ENCODE measurements at places on chromosomes 7 and 10.
A peak's percentile ranks its signal among the peaks of the same experiment; 100 is the strongest.

- H3K36me3 ChIP-seq: peaks cover 23% of the 10 kb centered on the region
- H3K4me1 ChIP-seq: no peaks in the 10 kb centered on the region
Observed at GRCh38 chr10:68492118-68492517, 20.3 kb upstream of the DNA2 start.

DNA sequence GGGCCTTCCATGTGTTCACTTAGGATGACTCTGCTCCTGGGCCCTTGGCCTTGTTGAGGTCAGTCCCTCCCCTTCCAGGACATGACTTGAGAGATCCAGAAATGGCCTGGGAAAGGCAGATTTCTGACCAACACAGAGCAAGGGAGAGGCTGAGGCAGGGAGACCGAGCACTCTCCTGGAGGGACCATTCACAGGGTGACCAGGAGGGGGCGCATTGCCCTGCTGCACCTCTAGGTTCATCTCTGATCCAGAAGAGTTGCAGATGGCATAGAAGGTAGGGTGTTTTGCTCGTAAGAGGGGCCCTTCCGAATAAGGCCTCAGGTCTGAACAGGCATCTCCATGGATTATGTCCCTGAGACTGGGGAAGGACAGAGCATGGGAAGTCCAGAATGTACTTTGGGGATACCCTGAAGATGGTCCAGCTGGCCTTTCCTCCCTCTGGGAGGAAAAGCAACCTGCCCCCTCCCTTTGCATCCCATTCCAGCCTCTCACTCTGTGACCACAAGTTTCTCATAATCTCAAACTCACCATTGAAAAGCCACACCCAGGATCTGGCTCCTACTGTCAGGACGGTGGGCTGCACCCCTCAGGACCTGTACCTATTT is 6.6 kb downstream of the DMBT1 start:
- no peak overlapping the region for H3K4me3 ChIP-seq
- no peaks in the 10 kb centered on the region for H3K4me1 ChIP-seq
- H3K36me3 ChIP-seq: no peaks in the 10 kb centered on the region
- H3K27me3 ChIP-seq: peaks cover 31% of the 10 kb centered on the region

GRCh38 chr7:131007439-131008330 is 273.7 kb upstream of the KLF14 start:
- peaks cover 73% of the 10 kb centered on the region for H3K4me1 ChIP-seq
- H3K27me3 ChIP-seq: no peaks in the 10 kb centered on the region
- H3K36me3 ChIP-seq: peaks cover 25% of the 10 kb centered on the region
- peak; percentile 73 for DNase-seq
- H3K4me3 ChIP-seq: peak overlapping the region; percentile 25

DNA sequence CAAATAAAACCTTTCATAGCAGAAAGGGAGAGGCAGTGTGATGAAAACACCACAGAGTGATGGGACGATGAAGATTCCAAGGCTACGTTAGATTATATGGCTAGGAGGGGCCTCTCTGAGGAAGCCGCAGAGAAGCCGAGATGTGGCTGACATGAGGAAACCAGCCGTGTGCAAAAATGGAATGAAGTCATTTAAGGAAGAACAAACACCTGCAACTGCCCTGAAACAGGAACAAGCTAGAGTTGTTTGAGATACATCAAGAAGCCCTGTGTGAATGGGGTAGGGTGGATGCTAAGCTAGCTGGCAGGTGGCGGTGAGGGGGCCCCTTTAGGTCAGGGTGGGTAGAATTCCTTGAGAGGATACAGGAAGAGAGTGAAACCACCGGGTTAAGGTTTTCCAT is 129.5 kb downstream of the KLF6 start:
- peak overlapping the region; percentile 29 for H3K27ac ChIP-seq
- no peaks in the 10 kb centered on the region for H3K36me3 ChIP-seq
- H3K27me3 ChIP-seq: peaks cover 33% of the 10 kb centered on the region
- no peak overlapping the region for H3K4me3 ChIP-seq
- DNase-seq: no peak
- peaks cover 31% of the 10 kb centered on the region for H3K4me1 ChIP-seq

DNA sequence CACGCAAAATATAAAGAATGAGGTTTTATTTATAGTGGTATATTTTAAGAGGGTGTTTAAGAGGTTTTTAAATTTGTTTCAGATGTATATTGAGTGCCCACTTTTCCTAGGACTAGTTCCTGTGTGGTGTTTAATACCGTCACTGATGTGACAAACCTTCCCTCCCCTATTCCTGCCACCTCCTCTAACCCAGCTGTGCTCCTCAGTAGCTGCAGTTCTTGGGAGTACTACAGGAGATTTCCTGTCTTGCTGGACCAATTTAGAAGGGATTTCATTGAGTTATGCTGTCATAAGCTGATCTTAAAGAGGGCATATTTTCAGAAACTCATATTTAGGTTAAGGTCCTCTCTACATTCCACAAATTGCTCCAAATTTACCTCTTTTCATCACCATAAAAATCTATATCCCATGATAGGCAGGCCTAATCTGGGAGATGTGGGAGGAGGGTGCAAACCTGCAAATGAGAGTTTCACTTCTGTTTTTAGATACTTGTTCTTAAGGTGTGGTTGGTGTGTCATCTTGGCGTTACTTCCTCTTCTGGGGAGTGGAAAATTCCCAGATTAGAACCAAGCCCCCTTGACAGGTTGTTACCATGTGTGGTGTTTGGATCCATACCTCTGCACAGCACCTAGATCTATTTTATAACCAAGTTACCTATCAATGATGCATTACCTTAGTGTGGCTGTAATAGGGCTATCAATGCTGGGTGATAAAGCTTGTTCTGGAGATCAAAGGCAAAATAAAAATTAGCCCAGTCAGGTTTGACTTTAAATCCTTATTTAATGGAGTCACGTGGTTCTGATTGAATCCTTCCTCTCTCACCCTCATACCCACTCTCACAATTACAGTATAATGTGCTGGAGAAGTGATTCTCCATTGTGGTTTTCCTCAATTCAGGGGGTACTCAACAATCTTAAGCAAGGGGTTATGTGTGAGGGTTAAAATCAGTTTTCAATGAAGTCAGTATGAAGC is 141.1 kb downstream of the CDK14 start:
- no peaks in the 10 kb centered on the region for H3K27me3 ChIP-seq
- H3K4me1 ChIP-seq: no peaks in the 10 kb centered on the region
- no peak for DNase-seq
- H3K27ac ChIP-seq: no peak overlapping the region
- H3K36me3 ChIP-seq: no peaks in the 10 kb centered on the region
